Right renal pelvis (tissue), 4 donors: ENCODE measurements at places on chromosomes 5 and 9. TPM values are rescaled to one million over a fixed set of nuclear protein-coding genes. Genes with fewer than 3 reads are reported as not detected.

GRCh38 chr9:93437996-93438395 lies 13.5 kb upstream of the FAM120A start:
- DNase-seq: no peak

GRCh38 chr9:7216004-7216841 lies 458.4 kb downstream of the KDM4C start:
- no peak for DNase-seq

- DNase-seq: no peak
Observed at GRCh38 chr9:99257723-99258389, 35.8 kb downstream of the SEC61B start.

DNA sequence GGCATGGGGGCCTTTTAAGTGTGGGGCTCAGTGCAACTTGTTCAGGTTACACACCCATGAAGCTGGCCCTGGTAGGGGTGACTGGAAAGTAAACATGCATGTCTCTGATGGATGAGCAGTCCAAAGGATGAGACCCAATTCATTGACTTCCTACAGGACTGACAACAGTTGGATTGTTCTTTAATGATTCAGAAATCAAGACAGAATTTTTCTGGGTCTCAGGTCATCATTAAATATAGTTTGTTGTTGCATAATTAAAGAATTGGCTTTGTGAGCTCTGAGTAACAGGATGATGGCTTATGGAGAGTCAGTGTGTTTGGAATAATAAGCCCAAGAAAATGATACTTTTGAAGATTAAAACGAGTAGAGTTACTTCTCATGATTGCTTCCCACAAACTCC lies 604.2 kb upstream of the CLINT1 start:
- DNase-seq: no peak

DNA sequence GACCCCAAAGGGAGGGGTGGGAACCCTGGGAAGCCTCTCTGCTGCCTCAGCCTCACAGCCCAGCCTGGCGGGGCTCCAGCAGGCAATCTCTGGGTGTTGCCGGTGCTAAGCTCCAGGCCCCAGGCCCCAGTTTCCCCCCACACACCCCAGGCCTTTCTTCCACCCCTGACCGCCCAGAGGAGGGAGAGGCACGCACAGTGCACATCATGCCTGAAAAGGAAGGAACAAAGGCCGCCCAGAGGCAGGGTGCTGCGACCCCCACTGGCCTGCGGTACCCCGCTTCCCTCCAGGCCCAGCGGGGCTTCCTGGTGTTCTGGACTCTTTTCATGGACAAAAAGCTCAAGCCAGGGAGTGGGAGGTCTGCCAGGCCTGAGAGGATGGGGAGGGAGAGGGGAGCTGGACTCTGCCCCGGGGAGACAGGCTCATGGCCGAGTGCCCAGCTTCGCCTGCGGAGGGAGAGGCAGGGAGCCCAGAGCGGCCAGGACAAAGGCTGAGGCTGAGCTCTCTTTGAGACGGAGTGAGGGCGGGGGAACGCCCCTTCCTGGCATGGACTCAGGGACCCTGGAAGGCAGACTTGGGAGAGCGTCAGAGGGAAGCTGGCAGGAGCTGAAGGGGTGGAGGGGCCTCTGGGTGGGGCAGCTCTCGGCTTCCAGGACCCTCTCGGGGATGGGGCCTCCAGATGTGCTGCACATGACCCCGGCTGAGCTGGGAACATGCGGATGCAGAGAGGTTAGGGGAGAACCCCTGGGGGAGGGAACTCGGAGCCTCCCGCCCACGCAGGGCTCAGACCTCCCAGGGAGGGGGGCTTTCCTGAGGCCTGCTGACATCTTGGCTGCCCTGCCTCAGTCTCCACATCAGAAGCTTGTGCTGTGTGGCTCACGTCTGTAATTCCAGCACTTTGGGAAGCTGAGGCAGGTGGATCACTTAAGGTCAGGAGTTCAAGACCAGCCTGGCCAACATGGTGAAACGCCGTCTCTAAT lies 1.8 kb upstream of the ENTPD2 start:
- DNase-seq: no peak

DNA sequence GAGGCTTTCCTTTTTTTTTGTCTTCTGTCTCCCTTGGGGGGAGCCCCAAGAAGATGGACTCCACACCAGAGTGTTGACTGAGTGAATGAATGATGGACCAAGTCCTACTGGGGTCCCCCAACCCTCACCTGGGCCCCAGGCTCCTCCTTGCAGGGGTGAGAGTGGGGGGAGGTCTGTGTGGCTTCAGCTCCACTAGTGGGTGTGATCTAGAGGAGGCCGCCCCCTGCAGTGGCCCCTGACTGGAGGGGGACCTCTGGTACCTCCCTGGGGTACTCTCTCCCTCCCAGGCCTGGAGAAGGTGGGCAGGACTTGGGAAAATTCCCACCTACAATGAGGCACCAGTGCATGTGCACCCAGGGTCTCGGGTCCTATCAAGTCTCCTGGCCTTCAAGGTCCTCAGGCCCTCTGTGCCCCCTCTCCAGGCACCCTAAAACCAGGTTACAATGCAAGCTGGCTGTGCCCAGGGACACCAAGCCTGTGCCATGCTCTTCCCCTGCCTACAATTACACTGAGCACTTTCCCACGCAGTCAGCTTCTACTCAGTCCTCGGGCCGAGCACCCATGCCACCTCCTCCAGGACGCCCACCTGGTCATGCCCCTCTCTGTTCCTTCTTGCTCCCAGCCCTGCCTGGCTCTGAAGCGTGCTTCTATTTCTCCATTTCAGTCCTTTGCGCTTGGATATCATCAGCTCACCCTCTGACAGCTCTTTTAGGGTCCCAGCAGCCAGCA lies 117.2 kb upstream of the PHYKPL start:
- no peak for DNase-seq

Gene PCDHGB1
- 2.4 TPM for polyA plus RNA-seq

Gene MEGF10
- polyA plus RNA-seq: 1.1 TPM

DNA sequence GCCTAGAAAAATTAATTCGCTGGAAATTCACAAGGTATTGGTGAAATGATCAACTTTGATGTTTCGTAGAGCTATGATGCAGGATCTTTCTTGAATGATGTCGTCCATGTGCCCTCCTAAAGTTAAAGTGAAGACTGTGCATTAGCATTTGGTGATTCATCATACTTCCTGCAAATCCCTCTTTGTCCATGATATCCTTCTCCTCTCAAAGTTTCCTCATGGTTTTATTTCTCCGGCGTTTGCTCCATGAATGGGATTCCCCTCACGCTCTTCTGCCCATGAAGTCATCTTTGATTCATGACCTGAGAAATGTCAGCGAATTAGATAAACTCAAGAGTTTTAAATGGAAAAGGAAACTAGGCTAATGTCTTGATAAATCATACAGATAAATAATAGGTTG lies 372.7 kb downstream of the PSAT1 start:
- DNase-seq: no peak

DNA sequence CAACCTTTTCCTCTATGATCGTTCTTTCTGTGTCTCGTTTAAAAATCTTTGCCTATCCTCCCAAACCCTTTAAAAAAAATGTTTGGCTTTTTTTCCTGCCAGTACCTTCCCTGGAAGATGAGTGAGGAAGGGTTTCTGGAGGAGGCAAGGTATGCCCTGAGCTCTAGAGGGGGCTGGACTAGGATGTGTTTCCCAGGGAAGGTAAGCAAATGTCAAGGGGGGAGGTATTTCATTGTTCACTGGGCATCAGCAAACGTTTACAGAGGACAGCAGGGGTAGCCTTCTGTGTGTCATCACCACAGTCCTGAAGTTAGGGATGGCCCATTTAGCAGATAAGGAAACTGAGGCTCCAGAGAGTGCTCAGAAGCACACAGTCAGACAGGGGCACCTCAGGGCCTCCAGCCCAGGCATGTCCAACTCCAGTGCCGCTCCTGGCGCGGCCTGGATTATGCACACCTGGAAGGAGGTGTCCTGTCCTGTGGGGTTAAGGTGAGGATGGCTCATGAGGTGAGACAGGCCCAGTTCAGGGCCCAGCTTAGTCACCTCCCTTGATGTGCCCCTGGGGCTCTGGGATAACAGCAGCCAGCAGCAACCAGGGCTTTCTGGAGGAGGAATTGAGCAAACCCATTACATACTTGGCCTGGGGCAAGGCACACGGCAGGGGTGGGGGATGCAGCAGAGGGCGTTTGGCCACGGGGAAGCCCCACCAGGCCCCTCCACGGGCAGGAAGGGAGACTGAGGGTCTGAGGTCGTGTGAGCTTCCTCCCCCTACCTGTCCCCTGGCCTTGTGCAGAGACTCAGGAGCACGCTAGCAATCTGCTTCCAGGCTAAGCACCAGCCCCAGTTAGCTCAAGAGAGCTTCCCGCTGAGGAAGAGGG lies 100.3 kb upstream of the LMX1B start:
- DNase-seq: no peak

DNA sequence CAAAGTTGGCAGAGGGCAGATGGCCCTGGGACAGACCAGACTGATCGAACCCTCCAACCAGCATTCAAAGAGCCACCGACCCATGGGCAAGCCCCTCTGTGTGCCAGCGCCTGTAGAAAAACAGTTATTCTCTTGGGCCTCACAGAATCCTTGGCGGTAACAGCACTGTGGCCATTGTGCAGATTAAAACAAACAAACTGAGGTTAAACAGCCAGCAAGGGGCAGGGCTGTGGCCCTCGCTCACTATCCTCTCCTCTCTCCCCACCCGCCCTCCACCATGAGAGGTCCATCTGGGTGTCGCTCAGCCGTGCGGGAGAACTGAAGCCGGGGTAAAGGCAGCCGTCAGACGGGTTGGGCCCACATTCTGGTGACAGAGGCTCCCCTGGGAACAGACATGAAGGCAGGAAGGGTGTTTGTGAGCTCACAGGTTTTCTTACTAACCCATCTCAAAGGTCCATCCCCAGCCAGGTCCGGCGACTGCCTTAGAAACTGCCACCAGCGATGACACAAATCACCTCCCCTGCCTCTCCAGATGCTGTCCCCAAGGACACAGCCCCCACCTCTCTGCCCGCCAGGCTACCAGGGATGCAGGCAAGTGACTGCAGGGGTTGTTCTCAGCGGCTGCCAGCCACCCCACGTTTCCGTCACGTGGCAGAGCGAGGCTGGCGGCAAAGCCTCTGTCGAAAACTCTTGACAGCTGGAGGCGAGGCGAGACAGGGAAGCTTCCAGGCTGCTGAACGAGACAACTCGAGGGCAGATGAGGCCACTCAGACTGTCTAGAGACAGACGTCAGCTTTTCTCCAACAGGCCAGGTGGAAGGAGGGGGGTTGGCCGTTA lies 75.8 kb upstream of the SARDH start:
- no peak for DNase-seq

DNA sequence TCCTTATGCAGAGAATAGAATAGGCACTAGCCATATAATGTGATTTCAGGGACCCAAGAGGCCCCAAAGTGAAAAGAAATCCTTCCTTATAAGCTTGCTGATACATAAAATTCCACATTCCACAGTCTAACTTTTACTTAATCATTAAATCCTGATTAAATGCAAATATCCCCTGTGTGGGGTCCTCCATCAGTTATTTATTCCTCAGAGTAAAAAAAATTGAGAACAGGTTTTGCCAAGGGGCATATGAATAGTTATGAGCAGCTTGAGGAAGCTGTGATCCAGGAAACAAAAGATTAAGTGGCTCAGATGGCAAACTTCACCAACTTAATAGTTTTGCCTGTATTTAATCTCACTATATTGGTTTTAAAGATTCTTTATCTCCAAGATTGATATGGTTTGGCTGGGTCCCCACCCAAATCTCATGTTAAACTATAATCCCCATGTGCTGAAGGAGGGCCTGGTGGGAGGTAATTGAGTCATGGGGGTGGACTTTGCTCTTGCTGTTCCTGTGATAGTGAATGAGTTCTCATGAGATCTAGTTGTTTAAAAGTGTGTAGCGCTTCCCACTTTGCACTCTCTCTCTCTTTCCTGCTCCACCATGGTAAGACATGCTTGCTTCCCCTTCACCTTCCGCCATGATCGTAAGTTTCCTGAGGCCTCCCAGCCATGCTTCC lies 324.9 kb downstream of the NPR3 start:
- no peak for DNase-seq

Gene IL12B
- polyA plus RNA-seq: not detected

DNA sequence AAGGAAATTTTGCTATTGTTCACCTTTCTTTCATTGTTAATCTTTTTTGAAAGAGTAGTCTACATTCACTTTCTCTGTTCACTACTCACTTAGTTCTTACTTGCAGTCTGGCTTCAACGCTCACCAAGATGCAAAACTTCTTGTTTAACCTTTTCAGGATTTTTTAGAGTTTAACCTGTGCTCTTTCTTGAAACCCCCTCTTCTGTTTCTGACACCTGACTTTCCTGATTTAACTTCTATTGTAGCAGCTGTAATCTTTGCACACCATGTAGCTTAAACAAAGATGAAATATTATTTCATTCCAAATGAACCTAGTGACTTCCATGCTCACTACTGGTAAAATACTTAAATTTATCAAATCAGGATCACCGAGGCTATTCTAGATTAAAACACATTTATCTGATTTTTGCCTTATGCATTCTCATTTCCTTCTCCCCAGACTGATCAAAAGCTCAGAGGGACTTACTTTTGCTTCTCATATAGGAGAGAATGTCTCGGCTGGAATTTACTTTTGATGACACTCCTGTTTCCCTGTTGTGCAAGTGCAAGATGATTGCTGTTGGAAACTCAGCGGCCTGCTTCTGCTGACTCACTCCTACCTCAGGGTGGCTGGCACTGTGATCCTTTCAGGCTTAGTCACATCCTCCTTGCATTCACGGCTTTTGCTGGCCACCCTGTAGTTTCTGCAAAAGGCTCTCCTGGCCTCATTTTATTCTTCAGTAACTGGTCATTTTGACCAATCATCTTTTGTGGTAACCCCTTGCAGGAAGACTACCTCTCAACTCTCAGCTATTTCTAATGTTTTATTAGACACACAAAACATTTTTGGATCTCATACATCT lies 109.3 kb upstream of the IFNE start:
- DNase-seq: no peak

Gene RANBP3L
- polyA plus RNA-seq: 6.8 TPM

DNA sequence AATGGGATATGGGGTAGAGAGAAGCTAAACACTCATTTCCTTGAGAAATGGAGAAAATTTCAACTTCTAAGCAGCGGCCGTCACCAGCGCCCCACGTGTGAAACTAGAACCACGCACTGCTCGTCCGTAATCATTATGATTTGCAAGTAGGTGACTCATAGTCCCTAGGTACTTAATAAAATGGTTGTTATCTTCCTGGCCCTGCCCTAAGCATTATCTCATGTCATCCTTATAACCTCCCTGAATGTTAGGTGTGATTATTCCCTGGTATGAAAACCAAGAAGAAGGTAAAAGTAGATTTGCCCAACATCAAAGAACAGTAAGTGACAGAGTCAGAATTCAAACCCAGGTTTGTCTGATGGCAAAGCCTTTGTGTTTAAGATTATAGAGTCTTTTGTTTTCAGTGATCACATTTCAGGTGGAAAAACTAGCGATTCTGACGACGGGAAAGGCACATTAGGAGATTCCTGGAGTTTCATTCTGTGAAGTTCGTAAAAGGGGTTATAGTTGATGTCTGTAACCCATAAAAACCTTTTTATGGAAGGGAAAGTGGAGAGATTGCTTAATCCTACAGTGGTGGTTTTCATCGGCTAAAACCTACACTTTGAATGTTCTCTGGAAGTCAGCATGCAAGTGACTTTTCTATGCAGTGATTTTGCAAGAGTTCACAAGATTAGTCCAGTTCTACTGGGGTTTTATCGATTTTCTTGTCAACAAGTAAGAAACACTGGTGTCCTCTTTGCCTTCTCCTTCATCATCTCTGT lies 202.9 kb upstream of the WWC1 start:
- DNase-seq: no peak

Gene ORM2
- polyA plus RNA-seq: not detected

Gene ACOT12
- polyA plus RNA-seq: 0.43 TPM

GRCh38 chr9:133426011-133426410 lies 3.8 kb downstream of the ADAMTS13 start:
- DNase-seq: no peak
